Stimulated activated CD8-positive, alpha-beta memory T cell treated with anti-CD3 and anti-CD28 coated beads, Interleukin-2, amount 100 ng/mL, for 1 hour (primary cell): ENCODE measurements at places on chromosomes 3 and 15.

- DNase-seq: no peak
These were observed 74.1 kb downstream of the TRAK1 start for GRCh38 chr3:42165211-42165610.

- DNase-seq: no peak
These were observed 369.2 kb upstream of the IL12A start for GRCh38 chr3:159619341-159619885.

- DNase-seq: no peak
These were observed 182.9 kb upstream of the RGMA start for GRCh38 chr15:93271871-93272270.

DNA sequence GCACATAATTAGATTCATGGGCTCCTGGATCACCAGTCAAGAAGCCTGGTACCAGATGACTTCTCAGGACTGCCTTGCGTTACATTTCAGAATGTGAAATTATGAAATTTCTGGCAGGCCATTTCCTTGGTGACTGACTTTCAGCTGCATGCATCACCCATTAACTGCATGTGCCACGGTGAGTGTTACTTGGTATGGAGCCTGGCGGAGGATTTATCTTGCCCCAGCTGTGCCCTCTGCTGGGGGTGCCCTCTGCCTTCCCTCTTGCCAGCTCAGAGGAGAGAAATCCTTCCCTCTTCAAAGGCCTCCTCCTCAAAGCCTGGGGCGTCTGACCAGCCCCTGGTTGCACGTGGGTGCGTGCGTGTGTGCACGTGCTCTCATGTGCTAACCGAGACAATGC, 57.7 kb upstream of the CTSH start:
- DNase-seq: no peak

GRCh38 chr15:59924096-59924495, 80.0 kb upstream of the FOXB1 start:
- no peak for DNase-seq

DNA sequence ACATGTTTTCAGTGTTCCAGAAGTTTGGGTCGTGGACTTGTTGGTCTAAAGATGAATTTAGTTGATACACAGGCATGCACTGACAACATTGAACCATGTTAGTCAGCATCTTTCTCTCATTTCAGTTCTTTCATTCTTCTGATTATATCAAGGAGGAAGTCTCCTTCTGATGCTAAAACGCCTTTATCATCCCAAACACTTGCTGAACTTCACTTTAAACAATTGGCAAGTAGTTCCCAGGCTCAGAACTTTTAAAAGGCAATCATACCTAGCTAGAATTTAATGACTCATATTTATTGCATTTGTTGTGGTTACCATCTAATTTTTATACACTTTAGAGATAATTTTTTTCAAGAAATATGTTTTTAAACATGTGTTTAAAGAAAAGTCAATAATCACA, 15.9 kb downstream of the LMCD1 start:
- no peak for DNase-seq

- DNase-seq: no peak
These were observed 10.9 kb downstream of the KCNAB1 start for GRCh38 chr3:156131241-156131640.

DNA sequence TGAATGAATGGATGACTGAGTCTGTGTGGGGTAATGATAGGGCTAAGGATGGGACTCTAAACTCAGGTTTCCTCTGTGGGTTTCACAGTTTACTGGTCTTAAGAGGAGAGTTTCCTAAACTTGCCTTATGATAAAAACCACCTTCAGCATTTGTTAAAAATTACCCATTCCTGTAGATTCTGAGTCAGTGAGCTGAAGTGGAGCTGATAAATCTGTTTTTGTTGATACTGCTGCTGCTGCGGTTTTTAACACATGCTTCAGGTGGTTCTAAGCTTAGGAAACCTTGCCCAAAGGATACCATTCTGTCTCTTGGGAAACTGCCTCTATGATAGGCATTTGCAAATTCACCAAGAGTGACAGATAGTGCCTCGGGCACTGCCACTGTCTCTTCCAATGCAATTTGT, 52.6 kb downstream of the MECOM start:
- DNase-seq: no peak

DNA sequence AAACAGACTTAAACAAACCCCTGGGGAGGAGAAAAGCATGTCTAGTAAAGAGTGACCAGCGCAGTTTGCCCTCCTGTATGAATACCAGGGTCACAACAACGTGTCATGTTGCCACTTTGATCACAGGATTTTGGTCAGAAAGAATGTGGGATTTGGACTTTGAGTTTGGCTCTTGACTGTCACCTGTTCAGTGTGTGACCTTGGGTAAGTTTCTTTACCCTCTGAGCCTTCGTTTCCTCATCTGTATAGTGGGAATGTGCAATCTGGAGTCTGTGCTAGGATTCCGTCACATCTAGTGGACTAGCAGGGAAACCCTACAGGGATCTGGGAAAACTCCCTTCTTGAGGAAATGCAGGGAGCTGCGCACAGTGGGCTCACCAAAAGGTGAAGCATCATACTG, 63.6 kb downstream of the CCNL1 start:
- no peak for DNase-seq

DNA sequence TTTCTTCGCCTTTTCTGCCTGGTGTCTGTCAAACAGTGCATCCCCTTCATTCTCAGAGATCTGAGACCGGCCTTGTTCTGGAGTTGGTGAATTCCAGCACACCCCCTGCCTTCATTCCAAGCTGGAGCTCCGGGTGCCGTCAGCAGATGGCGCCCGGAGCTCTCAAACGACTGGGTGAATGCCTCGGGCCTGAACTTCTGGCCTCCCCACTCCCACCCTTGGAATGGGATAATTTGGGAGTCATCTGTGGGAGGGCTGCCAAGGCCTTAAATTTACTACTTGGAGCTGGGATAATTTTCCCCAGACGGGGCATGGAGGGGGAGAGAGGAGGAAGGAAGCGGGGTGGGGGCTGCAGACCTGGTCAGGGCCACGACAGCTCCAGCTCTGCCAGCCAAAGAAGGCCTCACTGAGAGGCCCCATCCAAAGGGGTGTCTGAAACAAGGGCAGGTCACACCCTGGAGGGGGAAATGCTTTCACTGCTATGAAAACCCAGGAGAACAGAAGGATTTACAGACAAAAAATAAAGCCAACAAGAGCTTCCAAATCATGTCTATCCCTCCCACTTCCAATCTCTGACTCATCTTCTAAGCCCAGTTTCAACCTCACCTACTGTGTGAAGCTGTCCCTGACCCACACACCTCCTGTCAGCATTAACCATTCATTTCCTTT, 187.9 kb downstream of the OPA1 start:
- no peak for DNase-seq
